ENCODE measurements at places on chromosomes 2 and 18.

DNA sequence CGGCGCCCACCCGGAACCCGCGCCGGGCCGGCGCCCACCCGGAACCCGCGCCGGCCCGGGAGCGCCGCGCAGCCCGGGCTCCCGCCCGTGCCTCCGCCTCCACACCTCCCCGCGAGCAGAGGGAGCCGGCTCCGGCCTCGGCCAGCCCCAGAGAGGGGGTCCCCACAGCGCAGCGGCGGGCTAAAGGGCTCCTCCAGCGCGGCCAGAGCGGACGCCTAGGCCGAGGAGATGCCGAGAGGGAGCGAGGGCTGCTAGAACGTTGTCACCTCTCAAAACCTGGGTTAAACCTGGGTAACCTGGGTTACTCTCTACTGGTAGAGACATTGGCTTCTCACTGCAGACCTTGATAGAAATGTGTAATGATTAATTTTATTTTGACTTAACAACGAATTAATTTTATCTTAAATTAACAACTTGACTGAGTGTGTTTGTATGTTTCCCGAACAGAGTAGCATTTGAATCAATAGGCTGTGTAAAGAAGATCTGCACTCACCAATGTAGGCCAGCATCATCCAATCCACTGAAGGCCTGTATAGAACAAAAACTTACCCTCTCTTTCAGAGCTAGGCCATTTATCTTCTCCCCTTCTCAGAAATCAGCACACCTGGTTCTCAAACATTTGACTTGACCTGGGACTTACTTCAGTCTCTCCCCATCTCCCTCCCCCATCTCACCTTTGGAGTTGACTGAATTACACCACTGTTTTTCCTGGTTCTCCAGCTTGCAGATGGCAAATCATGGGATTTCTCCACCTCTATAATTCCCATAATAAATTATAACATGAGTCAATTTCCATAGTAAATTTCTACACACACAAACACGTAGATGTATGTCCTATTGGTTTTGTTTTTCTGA lies 242.7 kb downstream of the ASXL3 start:
- no peak for DNase-seq

DNA sequence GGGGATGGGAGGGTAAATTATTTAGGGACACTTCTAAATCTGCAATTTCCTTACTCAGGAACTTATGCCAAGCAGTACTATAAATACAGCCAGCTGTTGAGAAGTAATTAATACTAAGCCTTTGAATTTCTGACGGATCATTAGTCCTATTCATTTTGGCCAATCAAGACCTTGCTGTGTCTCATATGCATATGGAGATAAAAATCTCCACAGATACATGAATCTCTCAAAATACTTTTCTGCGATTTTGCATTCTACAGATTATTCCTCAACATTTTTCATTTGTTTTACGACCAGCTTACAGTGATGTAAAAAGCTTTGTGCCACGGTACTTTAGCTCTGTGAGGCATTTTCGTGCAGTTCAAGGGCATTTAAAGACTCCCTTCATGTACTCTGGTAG lies 16.7 kb downstream of the LANCL1 start:
- no peak for DNase-seq

- DNase-seq: no peak
Measured at GRCh38 chr2:68027959-68028358, 34.8 kb downstream of the C1D start.

DNA sequence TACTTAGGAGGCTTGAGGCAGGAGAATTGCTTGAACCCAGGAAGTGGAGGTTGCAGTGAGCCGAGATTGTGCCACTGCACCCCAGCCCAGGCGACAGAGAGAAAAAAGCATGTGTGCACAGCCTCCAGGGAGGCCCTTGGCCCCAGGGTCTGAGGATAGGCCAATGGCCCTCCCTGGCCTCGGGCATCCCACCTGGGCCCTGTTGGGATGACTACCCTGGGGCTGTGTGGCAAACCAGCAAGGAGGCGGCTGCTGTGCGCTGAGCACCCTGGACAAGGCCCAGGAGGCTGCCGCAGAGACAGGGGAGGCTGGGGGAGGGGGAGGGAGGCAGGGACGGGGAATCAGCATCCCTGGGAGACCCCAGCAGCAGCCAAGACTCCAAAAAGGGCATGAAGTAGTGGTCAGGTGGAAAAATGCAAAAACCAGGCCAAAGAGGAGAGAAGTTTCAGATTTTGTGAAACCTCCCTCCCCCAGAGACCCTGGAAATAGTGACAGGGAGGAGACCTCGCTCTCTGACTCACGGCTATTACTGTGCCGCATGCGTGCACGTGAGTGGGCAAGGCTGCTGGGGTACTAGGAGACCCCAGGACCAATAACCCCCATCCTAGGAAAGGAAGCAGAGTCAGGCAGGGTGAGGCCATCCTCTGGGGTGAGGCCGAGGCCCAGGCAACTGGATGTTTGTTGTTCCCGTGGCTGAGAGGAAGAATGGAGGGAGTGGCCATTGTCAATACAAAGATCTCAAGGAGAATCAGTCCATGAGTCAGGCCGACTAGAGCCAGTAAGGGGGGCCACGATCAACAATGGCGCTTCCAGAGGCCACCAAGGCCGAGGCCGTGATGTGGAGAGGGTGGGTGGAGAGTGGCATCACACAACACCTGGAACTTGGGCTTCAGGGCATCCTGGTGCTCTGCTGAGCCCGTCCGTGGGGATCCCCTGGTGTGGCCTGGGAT lies 16.0 kb upstream of the B3GNT7 start:
- DNase-seq: no peak

Data from NCI-H187 (cell line).